ENCODE measurements at places on chromosomes 1 and 21.
A peak's percentile ranks its signal among the peaks of the same experiment; 100 is the strongest.

DNA sequence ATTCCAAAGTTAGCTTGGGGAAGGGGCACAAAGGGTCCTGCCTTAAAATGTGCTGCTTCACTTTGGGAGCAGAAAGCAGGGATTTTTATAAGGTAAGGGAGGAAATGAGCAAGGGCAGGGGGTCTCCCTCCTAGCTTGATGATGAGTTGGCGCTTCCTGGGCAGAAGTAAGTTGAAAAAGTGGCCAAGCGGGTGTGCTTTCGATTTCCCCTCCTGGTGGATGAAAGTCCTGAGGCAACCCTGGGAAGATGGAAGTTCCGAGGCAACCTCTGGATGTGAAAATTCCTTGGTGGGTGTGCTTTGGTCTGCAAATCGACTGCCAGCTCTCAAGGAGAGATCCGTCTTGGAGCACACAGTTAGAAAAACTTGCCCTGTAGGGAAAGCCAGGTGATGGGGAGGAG lies 41.7 kb upstream of the CD2 start:
- DNase-seq: no peak

DNA sequence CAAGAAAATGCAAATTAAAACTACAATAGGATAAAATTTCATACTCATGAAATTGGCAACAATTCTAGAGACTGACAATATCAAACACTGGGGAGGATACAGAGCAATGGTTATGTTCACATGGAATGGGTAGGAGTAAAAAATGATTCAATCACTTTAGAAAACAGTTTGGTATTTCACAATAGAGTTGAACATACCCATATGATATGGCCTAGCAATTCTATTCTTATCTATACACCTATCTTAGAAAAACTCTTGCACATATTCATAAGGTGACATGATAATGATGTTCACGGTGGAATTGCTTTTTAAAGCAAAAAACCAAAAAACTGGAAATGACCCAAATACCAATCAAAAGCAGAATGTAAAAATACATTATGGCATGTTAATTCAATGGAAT lies 28.7 kb downstream of the PHC2 start:
- no peak for DNase-seq

DNA sequence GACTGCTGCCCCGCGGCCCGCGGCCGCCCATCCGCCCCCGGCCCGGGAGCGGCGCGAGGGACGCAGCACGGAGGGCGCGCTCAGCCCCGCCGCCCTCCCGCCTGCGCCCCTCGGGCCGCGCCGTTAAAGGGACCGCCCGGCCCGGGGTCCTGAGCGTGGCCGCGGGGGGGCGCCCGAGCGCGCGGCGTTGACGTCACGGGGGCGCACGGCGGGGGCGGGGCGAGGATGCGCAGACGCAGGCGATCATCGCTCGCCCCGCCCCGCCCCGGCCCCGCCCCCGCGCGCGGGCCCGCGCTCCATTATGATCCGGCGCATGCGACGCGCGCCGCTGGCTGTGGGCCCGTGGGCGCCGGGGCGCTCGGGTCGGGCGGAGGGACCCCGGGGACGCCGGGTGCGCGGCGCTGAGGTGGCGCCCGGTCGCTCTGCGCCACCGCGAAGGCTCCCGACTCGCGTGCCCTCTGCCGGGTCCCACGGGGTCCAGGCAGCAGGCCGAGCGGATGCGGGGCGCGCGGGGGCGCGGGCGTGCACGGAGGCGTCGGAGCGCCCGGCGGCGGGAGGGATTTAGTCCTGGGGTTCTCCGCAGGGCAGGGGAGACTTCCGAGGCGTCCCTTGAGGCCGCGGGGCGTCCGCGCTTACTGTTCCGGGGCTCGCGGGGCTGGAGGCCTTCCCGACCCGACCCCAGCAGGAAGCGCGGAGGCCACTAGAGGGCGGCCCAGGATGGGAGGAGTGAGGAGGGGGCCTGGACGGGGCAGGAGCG lies at the start of gene DVL1:
TSS of gene DVL1 (minus strand) at position 163 of the 757 bp plus-strand sequence. CDS start 353 bp downstream, outside the sequence.
- DNase-seq: peak; percentile 94

GRCh38 chr1:76587212-76587611 lies 280.1 kb upstream of the ST6GALNAC5 start:
- no peak for DNase-seq

GRCh38 chr1:204295671-204296070 lies 64.1 kb downstream of the PLEKHA6 start:
- peak; percentile 41 for DNase-seq

DNA sequence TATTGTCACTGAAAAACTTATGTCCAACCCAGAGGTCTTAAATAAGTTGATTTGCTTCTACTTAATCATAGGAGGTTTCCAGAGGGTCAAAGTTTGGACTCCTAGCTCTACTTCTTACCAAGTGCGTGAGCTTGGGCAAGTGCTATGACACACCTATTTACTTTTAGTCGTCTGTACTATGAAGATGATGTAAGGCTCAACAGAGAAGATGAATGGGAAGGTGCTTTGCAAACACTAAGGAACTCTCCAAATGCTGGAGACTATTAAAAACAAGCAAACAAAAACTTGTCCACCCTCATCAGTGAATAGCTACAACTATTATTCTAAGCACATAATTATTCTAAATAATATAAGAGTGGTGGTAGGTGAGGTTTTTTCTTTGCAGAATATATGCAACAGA lies 232.3 kb upstream of the USP24 start:
- DNase-seq: no peak

Data from AG20443 (cell line).